ENCODE measurements at places on chromosomes 7 and 10. TPM values are rescaled to one million over a fixed set of nuclear protein-coding genes. Genes with fewer than 3 reads are reported as not detected.

Gene RFC2
- polyA plus RNA-seq: 12.8 TPM

Gene METTL27
- polyA plus RNA-seq: 1.2 TPM

Gene ARHGAP22
- polyA plus RNA-seq: 1.9 TPM

Gene GNAT3
- polyA plus RNA-seq: not detected

Gene HTR7
- polyA plus RNA-seq: 0.95 TPM

Gene ATOH7
- not detected for polyA plus RNA-seq

Gene PPP3CB
- 4.8 TPM for polyA plus RNA-seq

Gene ABCC2
- 0.09 TPM for polyA plus RNA-seq

Gene SFTPD
- 1.4 TPM for polyA plus RNA-seq

Gene STK17A
- 14.1 TPM for polyA plus RNA-seq

Gene SVIL
- 2.1 TPM for polyA plus RNA-seq
